ENCODE measurements at places on chromosomes 5 and 9.

DNA sequence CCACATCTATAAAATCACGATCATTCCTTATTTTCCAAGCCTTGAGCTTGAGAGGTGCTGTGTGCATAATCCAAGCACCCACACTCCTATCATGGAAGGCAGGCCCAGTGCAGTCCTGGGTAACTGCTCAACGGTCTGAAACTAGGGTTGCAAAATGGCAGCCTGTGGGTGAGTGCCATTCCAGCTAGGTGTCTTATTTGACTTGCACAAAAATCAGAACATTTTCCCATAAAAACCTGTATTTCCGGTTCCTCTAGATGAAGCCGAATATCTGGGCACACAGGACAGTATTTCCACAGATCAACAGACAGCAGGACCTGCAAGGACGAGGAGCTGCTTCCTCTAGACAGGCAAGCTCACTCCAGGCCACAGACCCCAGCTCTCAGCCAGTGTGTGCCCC, 588.8 kb downstream of the BNC2 start:
- no peak for DNase-seq

GRCh38 chr5:111730659-111731382, 26.2 kb downstream of the NREP start:
- DNase-seq: no peak

DNA sequence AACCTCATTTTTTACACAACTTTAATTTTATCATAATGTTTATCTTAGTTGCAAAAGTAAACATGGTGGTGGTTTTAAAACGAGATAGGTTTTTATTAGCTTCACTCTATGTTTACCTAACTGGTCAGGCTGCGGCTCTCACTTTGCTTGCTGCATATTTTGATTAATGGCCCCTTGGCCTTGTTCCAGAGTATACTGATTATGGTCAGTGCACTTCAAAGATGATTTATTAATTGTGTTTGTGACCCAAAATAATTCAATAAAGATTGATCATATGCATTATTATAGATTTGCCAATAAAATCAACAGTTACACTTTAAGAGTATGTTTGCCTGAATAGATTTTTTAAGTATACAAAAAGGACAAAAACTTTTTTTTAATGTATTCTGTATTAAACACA, 188.0 kb downstream of the XRCC4 start:
- no peak for DNase-seq

DNA sequence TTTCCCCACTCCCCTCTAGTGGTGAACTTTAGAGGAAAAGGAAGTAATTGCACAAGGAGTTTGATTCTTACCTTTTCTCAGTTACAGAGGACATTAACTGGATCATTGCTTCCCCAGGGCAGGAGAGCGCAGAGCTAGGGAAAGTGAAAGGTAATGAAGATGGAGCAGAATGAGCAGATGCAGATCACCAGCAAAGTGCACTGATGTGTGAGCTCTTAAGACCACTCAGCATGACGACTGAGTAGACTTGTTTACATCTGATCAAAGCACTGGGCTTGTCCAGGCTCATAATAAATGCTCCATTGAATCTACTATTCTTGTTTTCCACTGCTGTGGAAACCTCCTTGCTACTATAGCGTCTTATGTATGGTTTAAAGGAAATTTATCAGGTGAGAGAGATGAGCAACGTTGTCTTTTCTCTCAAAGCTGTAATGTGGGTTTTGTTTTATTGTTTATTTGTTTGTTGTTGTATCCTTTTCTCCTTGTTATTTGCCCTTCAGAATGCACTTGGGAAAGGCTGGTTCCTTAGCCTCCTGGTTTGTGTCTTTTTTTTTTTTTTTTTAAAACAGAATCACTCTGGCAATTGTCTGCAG, 25.3 kb downstream of the SLC22A5 start:
- DNase-seq: no peak

DNA sequence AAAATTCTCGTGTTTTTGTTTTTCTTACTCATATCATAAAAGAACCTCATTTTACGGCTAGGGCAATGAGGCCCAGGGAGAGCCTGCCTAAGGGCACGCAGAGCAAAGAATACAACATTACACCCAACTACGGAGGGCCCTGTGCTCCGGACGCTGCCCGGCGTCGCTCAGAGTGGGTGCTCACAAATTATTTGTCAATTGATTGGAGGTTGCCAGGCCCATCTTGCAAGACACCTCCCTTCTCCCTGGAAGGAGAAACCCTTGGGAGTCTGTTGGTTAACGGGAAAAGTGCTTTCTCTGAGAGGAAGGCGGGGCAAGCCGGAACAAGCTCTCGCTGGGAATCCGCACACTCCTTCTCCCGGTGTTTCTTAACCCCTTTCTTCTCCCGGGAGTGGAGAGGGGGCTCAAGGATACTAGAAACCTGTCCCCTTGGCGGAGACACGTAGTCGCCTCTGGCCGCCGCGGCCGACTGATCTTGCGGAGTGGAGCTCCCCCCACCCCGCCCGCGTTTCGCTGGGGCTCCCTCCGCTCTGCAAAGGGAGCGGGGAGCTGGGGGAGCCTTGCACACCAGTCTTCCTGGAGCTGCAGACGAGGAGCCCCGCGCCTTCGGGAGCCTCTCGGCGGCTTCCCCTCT, 599.3 kb upstream of the SGCD start:
- DNase-seq: no peak

DNA sequence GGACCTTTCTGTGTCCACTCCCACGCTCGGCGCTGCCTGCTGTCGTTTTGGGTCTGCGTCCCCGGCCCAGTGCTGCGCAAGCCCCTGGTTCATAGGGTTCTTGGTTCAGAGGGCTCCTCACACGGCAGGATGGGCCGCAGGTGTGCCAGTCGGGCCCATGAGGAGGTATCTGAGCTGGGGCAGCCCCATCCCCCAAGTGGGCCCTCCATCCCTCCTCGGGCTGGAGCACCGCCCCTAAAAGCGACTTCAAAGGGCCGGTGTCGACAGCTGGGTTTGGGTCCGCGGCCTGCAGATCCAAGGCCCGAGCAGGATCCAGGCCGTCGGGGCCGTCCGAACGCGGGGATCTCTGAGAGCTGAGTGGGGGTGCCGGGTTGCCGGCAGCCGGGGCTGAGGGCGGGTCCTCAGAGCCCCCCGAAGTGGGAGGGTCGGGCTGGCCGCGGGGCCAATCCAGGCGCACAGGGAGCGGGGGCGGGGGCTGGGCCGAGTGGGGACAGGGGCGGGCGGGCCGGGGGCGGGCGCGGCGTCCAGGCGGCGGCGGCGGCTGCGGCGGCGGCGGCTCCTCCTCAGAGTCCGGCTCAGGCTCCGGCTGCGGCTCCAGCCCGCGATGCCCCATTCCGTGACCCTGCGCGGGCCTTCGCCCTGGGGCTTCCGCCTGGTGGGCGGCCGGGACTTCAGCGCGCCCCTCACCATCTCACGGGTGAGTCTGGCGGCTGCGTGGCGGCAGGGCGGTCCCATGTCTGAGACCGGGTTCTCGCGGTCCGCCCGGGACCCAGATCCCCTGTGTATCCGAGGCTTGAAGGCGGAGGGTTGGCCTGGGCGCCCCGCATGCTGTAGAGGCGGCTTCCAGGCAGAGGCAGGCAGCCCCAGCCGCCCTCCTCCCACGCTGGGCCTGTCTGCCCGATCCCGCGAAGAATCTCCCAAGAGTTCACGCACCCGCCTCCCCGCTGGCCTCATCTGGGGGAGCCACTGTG, at the start of gene PDLIM4:
PDLIM4 (plus strand) TSS at position 566 of the 971 bp plus-strand sequence; CDS start at position 605, 39 bp downstream.
- DNase-seq: peak; percentile 54

- no peak for DNase-seq
These were observed 55.3 kb downstream of the RANBP17 start for GRCh38 chr5:170917113-170917512.

DNA sequence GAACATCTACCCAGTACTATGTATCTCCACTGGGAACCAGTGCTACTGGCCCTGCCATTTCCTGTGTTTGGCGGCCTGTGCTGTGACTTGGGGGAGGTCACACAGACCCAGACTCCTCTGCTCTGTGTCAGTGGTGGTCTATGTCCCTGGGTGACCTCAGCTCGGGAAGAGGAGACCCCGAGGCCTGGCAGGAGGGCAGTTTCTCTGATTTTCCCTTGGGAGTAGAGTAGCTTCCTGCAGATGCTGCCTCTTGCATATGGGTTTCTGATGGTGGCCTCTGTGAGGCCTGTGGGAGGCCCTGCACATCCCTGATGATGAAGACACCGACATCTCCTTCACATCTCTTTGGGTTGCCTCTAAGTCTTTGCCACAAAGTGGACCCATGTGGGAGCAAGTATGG, 13.0 kb upstream of the SMIM32 start:
- DNase-seq: no peak

DNA sequence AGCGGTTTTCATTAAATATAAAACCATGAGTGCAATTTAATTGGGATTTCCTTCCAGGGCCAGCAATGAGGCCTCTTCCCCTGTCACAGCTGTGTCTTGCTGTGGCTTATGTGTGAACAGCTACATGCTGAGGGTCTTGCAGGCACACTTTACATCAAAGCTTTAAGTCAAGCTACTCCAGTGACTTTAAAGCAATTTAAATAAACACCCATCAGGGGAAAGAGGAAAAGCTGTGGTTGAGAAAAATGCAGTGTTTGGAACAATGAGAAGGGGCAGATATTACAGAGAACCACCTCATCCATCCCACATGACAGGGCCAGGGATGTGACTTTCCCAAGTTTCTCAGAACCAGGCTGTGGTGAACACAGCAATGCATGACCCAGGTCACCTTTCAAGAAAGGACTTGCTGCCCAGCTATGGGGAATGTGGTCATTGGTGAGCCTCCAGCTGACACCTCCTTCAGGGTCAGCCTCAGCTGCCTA, 115.9 kb upstream of the LPAR1 start:
- no peak for DNase-seq

- DNase-seq: no peak
These were observed 107.7 kb downstream of the MAT2B start for GRCh38 chr5:163613150-163613442.
